ENCODE measurements at places on chromosomes 3 and 15.

- no peak for DNase-seq
Measured at GRCh38 chr3:63670544-63670943, 18.1 kb downstream of the SNTN start.

DNA sequence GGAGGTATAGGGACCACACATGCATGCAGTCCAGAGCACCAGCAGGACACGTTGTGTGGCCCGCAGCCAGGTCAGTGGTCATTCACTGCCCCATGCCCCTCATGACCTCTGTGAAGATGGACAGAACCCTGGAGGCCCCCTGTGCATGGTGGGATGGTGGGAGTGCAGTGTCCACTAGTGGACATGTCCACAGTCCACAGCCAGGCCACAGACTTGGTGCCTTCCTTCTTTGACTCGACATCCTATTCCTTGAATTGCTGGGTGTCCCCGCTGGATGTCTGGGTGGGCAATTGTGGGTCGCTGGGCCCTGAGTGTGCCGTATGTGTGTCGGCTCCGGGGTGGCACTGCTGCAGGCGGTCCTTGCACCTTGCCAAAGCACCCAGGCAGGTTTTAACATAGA lies 35.7 kb downstream of the KLF15 start:
- no peak for DNase-seq

GRCh38 chr3:106403371-106404145 lies 534.7 kb upstream of the CBLB start:
- no peak for DNase-seq

GRCh38 chr15:39417366-39418134 lies 163.3 kb upstream of the THBS1 start:
- no peak for DNase-seq

DNA sequence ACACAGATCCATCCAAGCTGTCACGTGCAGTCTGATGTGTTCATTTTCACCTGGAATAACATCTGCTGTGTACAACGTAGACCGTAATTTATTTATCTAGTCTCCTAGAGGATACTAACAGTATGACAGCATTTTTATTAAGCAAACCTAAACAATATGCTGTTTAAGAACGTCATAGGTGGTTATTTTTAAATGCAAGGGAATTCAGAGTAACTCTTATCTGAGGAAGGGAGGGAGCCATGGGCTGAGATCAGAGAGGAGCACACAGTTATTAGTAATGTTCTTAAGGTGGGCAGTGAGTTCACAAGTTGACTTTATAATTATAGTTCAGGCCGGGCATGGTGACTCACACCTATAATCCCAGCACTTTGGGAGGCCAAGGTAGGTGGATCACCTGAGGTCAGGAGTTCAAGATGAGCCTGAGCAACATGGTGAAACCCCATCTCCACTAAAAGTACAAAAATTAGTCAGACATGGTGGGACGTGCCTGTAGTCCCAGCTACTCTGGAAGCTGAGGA lies 193.6 kb downstream of the UACA start:
- DNase-seq, result no peak

DNA sequence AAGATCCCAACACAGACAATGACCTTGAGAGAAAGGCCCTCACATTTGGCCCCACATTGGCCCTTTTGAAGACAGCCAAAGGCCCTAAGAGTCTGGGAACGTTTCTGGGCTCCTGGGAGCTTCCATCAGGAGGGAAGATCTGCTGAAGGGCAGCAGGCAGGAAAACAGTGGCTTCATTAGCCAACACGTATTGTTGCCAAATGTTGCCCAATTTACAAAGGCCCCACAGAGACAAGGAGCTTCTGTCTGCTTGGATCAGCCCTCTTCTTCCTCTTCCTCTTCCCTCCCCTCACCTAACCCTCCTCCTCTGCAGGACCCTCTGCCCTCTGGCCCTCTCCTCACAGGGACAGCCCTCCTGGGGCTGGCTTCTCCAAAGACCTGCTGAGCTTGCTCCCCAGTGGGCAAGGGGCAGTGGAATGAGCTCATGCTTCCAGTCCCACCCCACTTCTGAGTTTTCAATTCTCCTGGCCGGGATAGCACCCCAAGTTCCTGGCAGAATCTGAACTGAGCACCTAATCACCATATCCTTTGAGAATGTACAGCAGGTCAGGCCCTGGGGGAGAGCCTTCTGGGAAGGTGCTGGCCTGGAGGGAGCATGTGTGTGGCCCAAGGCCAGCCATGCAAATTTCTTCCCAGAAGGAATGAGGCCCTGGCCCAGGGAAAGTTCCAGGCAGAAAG lies 5.1 kb upstream of the LTF start:
- DNase-seq, result no peak

GRCh38 chr3:113153499-113154107 lies 57.8 kb upstream of the BOC start:
- DNase-seq, result no peak

GRCh38 chr15:73231661-73232419 lies 136.9 kb downstream of the HCN4 start:
- DNase-seq, result no peak

DNA sequence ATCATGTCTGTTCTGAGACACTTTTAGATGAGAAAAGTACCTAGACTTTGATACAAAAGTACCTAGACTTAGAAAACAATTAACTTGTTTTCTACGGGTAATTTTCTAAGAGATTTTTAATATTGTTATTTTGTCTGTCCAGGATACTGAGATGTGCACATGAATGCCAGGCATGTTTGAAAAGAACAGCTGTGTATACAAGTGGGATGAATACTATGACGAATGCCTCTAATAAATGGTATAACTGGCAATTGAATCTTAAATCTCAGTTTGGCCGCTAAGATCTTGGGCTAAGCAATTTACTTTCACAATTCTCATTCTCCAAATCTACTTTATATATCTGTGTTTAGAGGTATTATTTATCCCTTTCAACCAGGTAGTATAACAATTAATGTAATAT lies 207.4 kb downstream of the CBLB start:
- DNase-seq, result no peak

DNA sequence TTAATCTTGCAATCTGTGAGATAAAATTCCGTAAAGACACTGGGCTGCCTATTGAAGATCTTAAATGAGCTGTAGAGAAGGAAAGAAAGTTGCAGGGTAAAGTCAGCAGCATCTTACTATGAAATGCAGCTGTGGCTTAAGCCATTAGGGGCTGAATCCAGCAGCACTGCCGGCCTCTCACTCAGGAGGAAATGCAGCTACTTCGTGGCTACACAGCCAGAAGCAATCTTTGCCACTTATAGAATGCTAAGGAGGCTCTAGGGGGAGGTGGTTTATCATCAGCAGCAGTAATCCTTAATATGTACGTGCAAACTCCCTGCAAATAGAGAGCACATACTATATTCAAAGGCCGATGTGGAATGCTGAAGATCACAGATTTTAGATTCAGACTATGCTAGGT lies 19.1 kb upstream of the MCTP2 start:
- DNase-seq, result no peak

DNA sequence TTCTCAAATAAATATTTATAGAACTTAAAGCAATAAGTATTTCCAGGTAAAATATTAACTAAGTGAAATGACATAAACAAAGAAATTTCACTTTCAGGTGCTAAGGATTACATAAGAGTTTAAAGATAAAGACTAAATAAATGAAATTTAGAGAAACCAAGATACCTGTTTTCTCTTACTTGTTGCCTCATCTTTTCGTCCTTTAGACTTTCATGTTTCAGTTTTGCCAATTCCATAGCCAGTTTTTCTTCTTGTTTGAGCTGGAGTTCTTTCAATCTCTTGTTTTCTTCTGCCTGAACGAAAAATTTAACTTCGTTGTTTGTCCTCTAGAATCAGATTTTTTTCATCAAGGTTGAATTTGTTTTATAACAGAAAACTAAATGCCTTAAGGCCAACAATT lies 8.7 kb downstream of the MNS1 start:
- no peak for DNase-seq

DNA sequence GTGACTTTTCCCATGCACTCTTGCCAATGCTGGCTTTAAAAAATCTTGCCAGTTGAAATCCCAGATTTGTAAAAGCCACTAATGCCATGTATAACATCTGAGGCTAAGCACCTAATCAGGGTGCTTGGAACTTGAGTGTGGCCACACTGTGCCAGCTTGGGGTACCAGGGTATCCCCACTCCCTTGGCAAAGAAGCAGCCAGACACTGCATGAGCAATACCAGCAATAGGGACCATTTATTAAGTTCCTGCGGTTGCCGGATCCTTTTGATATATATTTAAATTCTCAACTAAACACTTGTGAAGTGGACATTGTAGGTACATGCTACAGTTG lies 2.2 kb upstream of the RHCG start:
- DNase-seq, result no peak

- DNase-seq, result no peak
Measured at GRCh38 chr3:123953735-123954134, 7.3 kb downstream of the CCDC14 start.

GRCh38 chr3:34155666-34156065 lies 357.2 kb downstream of the PDCD6IP start:
- DNase-seq, result no peak

GRCh38 chr15:39786447-39787056 lies 3.9 kb upstream of the FSIP1 start:
- no peak for DNase-seq

DNA sequence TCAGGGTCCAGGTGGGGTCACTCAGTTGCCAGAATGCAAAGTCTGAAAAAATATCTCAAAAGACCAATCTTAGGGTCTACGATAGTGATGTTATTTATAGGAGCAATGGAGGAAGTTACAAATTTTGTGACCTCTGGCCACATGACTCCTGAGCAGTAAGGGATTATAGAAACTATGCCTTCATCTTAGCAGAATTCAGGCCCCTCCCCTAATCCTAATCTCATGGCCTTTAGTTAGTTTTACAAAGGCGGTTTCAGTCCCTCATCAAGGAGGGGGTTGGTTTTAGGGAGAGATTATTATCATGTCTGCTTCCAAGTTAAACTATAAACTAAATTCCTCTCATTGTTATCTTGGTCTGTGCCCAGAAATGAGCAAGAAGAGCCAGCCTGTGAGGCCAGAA lies 5.9 kb upstream of the DCP1A start:
- DNase-seq, result no peak

DNA sequence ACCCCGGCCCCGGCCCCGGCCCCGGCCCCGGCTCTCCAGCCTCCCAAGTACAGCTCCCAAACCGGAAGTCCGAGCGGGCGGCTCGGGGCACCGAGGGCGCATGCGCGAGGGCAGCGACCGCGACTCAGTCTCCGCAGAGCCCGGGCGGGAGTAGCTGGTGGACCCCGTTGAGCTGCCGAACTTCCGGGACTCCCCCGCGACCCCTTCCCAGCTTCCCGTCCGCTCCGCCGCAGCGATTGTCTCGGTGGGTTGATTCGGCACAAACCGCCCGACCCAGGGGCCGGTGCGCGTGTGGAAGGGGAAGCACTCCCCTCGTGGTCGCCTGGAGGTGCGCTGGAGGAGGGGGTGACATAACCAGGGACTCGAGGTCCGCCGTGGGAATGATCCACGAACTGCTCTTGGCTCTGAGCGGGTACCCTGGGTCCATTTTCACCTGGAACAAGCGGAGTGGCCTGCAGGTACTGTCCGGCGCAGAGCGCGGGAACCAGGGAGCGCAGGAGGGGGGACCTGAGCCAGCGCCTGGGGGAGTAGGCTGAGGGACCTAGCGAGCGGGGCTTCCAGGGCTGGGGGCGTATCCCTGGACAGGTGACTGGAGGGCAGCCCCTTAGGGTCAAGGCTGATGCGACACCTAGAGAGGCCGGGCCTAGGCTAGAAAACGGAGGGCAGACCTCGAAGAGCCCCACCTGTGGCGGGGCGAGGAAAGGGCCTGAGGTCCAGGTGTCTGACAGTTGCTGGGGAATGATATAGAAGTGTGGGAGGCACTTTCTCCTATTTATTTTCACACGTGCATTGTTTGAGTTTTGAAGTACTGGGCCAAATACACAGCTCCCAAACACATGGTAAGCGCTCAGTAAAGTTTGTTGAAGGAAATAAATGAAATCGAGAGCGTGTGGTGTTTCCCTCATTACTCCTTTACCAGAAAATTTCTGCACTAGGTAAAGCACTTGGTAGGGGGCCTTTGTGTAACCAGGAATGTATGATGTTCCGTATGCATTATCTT lies at the start of the genes TUBGCP4 and ZSCAN29:
Gene TUBGCP4 (plus strand): TSS at position 127 of the 1,000 bp plus-strand sequence. CDS start 254 bp downstream, at position 381.
Gene ZSCAN29 (minus strand): TSS at position 69 of the 1,000 bp plus-strand sequence. CDS start 1,130 bp downstream, outside the sequence.
- DNase-seq, result no peak

DNA sequence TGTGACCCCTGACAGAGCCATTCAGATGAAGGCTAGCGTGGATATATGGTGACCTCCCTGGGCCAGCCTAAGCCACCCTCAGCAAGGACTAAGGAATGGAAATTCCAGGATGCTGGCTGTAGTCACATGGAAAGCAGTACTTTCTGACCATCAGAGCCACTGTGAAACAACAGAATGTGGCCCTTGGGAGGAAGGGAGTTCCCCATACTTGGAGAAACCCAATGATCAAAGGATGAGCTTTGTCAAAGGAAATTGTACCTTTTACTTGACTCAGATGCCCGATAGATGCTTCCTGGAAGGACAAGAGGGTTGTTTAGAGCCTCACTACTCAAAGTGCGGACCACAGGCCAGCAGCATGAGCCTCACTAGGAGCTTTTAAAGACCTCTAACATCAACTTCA lies 484.5 kb upstream of the PROK2 start:
- DNase-seq, result no peak

DNA sequence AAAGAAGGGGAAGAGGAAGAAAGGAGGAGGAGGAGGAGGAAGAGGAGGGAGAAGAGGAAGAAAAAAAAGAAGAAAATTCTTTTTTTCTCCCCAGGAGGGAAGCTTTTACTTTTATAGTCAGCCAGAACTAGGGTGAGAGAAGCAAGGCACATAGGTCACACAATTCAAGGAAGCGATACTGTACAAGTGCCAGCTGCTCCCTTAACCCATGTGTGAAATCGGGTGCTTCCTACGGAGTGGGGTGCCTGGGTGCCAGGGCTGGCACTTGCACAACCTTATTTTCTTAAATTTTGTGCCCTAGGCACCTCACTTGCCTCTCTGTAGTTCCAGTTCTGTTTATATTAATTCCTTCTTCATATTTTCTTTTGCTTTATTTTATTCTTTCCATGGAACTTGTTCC lies 150.4 kb downstream of the LIPC start:
- no peak for DNase-seq

GRCh38 chr15:70962084-70962483 lies 69.5 kb downstream of the LRRC49 start:
- no peak for DNase-seq

DNA sequence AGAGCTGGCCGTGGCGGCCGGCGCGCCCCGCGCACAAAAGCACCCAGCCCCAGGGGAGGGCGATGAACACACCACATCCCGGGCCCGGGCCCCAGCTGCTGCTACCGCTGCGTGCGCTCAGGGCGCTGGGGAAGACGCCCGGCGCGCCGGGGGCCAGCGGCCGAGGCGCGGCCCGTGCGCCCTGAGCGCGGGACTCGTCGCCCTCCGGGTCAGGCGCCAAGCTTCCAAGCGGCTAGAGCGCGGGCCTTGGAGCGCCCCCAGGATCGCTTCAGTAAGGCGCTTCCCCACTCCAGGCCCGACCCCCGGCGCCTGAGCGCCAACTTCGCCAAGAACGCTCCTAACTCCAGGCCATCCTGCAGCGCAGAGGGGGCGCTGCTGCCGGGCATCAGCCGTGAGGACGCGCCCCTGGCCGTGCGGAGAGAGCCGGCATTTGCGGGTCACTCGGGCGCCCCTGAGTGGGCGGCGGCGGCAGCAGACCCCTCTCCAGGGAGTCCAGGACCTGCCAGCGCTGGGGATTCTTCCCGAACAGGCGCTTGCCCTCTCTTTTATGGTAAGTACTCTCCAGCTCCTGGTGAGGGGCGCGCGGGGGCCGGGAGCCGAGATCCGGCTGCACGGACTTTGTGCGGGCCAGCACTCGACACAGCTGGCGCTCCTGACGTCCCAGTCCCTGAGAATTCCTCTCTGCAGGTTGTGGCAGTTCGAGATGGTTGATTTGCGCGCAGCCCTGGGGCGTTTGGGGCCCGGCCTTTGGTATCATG lies 475 bp downstream of the SPSB4 start:
- DNase-seq, result no peak

GRCh38 chr3:53179580-53179979 lies 18.6 kb downstream of the PRKCD start:
- DNase-seq, result no peak
